ENCODE measurements at places on chromosomes 11 and 22. TPM values are rescaled to one million over a fixed set of nuclear protein-coding genes. Genes with fewer than 3 reads are reported as not detected.

The ALG8 gene
- total RNA-seq: 30.1 TPM

The FGF3 gene
- total RNA-seq: not detected

The SHANK2 gene
- 1.6 TPM for total RNA-seq

The MS4A14 gene
- not detected for total RNA-seq

The ART5 gene
- total RNA-seq: 0.72 TPM

The RASL10A gene
- 0.27 TPM for total RNA-seq

The CCDC88B gene
- 0.99 TPM for total RNA-seq

The GRM5 gene
- total RNA-seq: 0.41 TPM

The CYTH4 gene
- total RNA-seq: not detected

The MIAT gene
- total RNA-seq: 3.5 TPM

The TYR gene
- total RNA-seq: not detected

The DEUP1 gene
- not detected for total RNA-seq

- H3K4me3 ChIP-seq: no peak overlapping the region
- no peaks in the 10 kb centered on the region for H3K27me3 ChIP-seq
These were observed 109.0 kb downstream of the SIK3 start for GRCh38 chr11:116989184-116989583.

DNA sequence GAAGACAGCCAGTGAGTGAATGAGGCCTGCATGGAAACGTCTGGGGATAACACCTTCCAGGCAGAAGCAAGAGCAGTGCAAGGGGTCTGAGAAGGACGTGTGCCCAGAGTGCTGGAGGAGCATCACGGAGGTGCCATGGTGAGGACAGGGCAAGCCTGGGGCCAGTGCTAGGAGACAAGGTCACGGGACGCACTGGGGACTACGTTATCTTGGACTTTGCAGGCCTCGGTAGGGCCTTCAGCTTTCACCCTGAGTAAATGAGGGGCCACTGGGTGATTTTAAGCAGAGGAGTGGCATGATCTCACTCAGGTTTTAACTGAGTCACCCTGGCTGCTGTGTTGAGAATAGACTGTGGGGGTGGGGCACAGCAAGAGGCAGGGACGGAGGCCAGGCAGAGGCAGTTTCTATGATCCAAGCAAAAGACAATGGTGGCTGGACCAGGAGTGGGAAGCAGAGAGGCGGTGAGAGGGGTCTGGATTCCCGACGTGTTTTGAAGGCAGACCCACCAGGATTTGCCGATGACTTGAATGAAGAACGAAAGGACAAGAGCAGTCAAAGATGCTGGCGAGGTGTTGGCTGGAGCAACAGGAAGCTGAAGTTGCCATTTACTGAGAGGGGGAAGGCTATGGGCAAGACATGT lies 102.7 kb upstream of the PARVA start:
- peak overlapping the region; percentile 15 for H3K27ac ChIP-seq
- H3K4me3 ChIP-seq: no peak overlapping the region
- DNase-seq: no peak
- no peaks in the 10 kb centered on the region for H3K27me3 ChIP-seq
- no peaks in the 10 kb centered on the region for H3K36me3 ChIP-seq
- H3K4me1 ChIP-seq: peaks cover 66% of the 10 kb centered on the region

GRCh38 chr22:47586038-47586437 lies 823.6 kb downstream of the TBC1D22A start:
- peak; percentile 4 for DNase-seq
- no peak overlapping the region for H3K4me3 ChIP-seq
- H3K27me3 ChIP-seq: no peaks in the 10 kb centered on the region
- H3K4me1 ChIP-seq: no peaks in the 10 kb centered on the region
- no peak overlapping the region for H3K27ac ChIP-seq

DNA sequence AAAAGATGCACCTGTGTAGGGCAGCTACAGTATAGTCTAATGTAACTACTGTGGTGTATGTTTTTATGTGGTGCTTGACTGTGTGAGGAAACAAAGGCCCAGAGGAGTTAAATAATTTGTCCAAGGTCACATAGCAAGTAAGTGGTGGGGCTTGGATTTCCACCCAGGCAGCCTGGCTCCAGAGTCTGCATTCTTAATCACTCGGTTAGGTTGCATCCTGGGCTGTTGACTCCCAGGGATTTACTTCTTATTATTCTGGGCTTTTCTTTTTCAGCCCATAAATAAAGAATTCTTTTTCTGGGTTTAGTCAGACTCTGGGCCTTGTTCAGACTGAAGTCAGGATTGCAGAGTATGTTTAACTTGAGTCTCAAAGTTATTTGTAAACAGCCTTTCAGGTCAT lies 82.1 kb downstream of the ARHGAP42 start:
- peaks cover 5% of the 10 kb centered on the region for H3K4me1 ChIP-seq
- H3K36me3 ChIP-seq: peaks cover 2% of the 10 kb centered on the region
- no peak for DNase-seq

DNA sequence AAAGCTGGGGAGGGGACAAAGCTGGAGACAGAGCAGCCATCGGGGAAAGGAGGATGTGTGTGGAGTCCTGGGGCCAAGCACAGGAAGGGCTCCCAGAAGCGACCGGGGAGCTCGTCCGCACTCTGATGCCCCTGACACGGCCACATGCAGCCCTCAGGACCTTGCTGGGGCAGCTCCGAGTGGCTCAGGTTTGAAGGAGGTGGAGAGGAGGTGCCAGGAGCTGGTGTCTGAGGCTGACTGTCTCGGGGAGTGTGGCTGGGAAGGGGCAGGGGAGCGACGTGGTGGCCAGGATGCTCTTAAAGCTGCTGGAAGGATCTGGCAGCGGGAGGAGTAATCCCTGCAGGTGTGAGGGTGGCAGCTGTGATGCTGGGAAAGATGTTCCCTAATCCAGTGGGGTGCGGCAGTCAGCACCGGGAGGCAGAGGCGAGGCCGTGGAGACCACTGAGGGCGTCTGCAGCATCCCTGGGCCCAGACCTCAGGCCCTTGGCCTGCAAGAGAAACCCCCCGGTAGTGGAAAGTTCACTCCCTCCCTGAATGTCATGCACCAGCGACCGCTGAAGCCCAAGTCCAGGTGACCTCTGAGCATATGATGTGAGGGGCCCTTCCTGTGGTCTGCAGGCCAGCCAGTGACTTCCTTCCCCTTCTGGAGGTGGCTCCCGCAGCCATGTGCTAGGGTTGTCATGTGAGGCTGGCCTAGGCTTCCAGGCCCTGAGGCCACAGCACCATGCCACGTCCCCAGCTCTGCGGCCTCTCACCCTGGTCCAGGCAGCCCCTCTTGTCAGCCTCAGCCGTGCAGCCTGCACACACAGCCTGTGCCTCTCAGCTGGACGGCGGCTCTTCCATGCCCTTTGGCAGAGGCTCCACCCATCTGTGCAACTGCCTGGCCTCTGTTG lies 17.2 kb upstream of the CTSD start:
- DNase-seq: peak; percentile 85
- no peak overlapping the region for H3K27ac ChIP-seq
- H3K36me3 ChIP-seq: no peaks in the 10 kb centered on the region
- no peaks in the 10 kb centered on the region for H3K27me3 ChIP-seq

DNA sequence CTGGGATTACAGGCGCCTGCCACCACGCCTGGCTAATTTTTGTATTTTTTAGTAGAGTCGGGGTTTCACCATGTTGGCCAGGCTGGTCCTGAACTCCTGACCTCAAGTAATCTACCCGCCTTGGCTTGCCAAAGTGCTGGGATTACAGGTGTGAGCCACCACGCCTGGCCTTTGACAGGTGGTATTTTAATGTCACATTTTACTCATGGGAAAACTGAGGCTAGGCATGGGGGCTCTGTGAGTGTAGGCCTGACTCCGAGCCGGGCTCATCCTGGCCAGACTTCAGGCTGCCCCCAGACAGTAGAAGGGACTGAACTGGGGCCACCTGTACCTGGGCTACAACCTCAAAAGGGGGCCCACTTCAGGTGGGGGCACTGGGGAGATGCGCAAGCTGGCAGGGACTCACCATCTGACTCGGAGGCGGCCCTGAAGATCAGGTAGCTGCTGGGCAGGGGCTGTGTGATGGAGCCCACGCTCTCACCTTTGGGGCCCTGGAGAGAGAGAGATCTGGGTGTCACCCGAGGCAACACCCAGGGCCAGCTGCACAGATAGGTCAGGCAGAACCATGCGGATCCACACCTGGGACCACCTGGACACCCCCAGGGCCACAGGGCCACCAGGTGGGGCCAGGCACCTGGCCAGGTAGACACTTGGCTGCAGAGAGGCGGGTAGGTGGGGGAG lies 45.8 kb downstream of the OSBPL5 start:
- peak; percentile 86 for DNase-seq
- H3K4me1 ChIP-seq: peaks cover 23% of the 10 kb centered on the region
- H3K4me3 ChIP-seq: no peak overlapping the region
- peaks cover 16% of the 10 kb centered on the region for H3K36me3 ChIP-seq

- no peak overlapping the region for H3K27ac ChIP-seq
- H3K4me1 ChIP-seq: peaks cover 14% of the 10 kb centered on the region
- DNase-seq: peak; percentile 80
- peak overlapping the region; percentile 38 for H3K4me3 ChIP-seq
- peaks cover 8% of the 10 kb centered on the region for H3K27me3 ChIP-seq
These were observed 413 bp downstream of the CBX7 start for GRCh38 chr22:39152024-39152510.

DNA sequence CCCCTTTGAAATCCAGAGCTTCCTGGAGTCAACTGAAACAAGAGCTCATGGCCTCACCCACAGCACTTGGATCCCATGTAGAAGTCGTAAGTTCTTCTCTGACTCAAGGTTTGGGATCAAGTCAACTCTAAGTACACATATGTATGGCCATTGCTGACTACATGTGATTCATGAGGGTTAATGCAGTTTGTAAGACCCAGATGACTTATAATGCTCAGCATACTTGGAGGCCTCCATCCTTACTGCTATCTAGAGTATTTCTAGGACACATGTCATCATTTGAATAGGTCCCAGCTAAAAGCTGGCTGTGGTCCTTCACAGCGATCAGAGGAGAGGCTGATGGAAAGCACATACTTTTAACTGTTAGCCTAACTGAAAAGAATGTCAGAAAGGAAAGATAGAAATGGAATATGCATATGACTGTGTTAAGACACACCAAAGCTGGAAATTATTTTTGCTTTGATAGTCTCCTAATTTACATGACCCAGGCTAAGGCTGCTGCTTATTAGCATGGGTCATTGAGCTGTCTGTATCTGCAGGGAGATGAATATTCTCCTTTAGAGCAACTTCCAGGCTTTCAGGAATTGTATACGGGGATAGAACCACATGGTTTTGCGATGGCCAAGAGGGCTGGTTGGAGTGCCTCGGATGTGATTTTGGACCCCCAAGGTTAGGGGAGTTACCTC lies 76.3 kb downstream of the NTM start:
- no peak for DNase-seq
- H3K4me3 ChIP-seq: no peak overlapping the region
- no peak overlapping the region for H3K27ac ChIP-seq

DNA sequence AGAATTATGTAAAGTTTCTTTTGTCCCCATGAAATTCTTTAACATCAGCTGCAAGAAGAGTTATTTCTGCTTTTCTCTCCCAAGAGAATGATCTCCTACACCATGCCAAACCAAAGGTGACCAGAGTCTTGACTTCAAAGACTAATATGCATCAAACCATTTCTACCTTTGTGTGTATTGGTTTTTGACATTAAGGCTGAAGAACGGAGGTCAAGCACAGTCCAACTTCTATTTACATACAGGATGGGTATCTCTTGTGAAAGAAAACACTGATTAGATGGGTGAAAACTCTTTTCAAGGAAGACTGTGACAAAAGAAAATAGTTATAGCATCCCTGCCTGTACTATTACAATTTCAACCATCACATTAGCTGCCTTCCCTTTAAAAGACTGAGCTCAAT lies 256.3 kb downstream of the CADM1 start:
- H3K36me3 ChIP-seq: no peaks in the 10 kb centered on the region
- DNase-seq: no peak
- H3K4me1 ChIP-seq: peaks cover 25% of the 10 kb centered on the region
- no peak overlapping the region for H3K4me3 ChIP-seq
- no peaks in the 10 kb centered on the region for H3K27me3 ChIP-seq
- H3K27ac ChIP-seq: no peak overlapping the region

DNA sequence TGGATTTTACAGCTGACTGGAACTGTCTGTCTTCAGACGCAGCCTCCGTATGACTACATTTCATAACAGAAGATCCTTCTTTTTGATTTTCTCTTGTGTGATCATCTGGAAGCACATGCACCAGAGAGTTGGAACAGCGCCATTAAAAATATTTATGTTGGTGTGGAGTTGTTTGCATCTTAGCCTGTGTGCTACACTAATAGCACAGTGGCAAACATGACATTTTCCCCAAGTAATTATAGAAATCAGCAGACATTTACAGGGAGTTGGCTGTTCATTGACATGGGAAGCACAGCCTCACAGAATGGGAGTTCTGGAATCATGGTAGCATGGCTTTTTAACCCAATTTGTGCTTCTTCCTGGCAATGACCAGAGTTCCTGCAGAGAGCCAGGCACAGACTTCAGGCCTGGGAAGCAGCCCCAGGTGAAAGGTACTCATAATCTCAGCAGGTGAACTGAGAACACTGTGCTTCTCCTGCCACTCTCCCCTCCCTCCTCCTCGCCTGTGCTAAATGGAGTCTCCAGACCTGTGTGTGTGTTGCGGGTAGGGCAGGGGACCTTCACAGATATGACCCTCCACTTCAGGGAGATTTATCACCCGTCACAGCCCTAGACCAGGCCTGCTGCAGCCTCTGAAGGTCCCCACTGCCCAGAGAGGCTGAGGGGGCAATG lies 82.8 kb upstream of the PLET1 start:
- no peaks in the 10 kb centered on the region for H3K36me3 ChIP-seq
- H3K4me3 ChIP-seq: no peak overlapping the region
- peaks cover 9% of the 10 kb centered on the region for H3K4me1 ChIP-seq
- DNase-seq: no peak

GRCh38 chr11:116400081-116400480 lies 372.7 kb downstream of the BUD13 start:
- H3K36me3 ChIP-seq: no peaks in the 10 kb centered on the region
- no peak for DNase-seq
- H3K27ac ChIP-seq: no peak overlapping the region
- H3K4me3 ChIP-seq: no peak overlapping the region
- H3K4me1 ChIP-seq: no peaks in the 10 kb centered on the region
- peaks cover 17% of the 10 kb centered on the region for H3K27me3 ChIP-seq

DNA sequence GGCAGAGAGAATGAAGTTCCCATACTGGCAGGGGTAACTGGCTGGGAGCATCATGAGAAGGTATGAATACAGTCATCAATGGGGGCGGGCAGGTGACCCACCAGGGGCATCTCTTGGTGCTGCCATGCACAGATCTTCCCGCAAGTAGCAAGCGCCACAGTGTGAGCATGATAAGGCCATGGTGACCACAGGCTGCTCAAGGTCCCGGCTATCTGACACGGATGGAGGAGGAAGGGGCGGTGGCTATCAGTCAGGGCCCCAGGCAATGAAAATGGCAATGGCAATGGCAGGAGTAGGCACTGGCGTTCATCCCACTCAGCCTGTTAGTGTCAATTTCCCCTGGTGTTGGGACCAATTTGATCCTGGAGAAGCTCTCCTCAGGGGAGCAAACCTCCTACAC lies 21.6 kb downstream of the ASCL2 start:
- H3K36me3 ChIP-seq: peaks cover 2% of the 10 kb centered on the region
- no peak for DNase-seq
- H3K4me3 ChIP-seq: no peak overlapping the region
- no peaks in the 10 kb centered on the region for H3K4me1 ChIP-seq
- peaks cover 41% of the 10 kb centered on the region for H3K27me3 ChIP-seq

DNA sequence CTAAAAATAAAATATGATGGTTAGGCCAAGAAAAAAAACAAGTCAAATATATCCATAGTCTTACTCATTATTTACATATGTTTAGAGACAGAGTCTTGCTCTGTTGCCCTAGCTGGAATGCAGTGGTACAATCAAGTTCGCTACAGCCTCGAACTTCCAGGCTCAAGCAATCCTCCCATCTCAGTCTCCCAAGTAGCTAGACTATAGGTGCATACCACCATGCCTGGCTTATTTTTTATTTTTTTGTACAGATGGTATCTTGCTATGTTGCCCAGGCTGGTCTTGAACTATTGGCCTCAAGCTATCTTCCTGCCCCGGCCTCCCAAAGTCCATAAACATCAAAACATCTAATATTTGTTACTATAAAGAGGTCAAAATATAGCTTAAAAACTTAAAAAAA lies 36.1 kb downstream of the C2CD3 start:
- peaks cover 10% of the 10 kb centered on the region for H3K36me3 ChIP-seq
- no peak for DNase-seq
- H3K27ac ChIP-seq: peak overlapping the region; percentile 49
- H3K4me3 ChIP-seq: no peak overlapping the region
